Diencephalon (tissue), 1 donor: ENCODE measurements at places on chromosomes 12 and 14. TPM values are rescaled to one million over a fixed set of nuclear protein-coding genes. Genes with fewer than 3 reads are reported as not detected.

ATXN7L3B gene
- 114 TPM for total RNA-seq

MYL2 gene
- total RNA-seq = not detected

TEX22 gene
- total RNA-seq = 0.46 TPM

REC8 gene
- 26.3 TPM for total RNA-seq

APOLD1 gene
- total RNA-seq = 26.1 TPM

ANKS1B gene
- 298 TPM for total RNA-seq

FOXN4 gene
- 0.23 TPM for total RNA-seq
